Esophagus muscularis mucosa (tissue), 4 donors: ENCODE measurements at places on chromosomes 2 and 18. TPM values are rescaled to one million over a fixed set of nuclear protein-coding genes. Genes with fewer than 3 reads are reported as not detected.
A peak's percentile ranks its signal among the peaks of the same experiment; 100 is the strongest.

Gene HAAO
- 3.2 TPM for total RNA-seq

Gene ATP6V1B1
- total RNA-seq, result 1.6 TPM

- peaks cover 6% of the 10 kb centered on the region for H3K4me1 ChIP-seq
- H3K4me3 ChIP-seq, result no peak overlapping the region
- H3K36me3 ChIP-seq, result no peaks in the 10 kb centered on the region
- H3K27ac ChIP-seq, result no peak overlapping the region
- DNase-seq, result no peak
These were observed 83.4 kb downstream of the ZFP36L2 start for GRCh38 chr2:43142921-43143438.

DNA sequence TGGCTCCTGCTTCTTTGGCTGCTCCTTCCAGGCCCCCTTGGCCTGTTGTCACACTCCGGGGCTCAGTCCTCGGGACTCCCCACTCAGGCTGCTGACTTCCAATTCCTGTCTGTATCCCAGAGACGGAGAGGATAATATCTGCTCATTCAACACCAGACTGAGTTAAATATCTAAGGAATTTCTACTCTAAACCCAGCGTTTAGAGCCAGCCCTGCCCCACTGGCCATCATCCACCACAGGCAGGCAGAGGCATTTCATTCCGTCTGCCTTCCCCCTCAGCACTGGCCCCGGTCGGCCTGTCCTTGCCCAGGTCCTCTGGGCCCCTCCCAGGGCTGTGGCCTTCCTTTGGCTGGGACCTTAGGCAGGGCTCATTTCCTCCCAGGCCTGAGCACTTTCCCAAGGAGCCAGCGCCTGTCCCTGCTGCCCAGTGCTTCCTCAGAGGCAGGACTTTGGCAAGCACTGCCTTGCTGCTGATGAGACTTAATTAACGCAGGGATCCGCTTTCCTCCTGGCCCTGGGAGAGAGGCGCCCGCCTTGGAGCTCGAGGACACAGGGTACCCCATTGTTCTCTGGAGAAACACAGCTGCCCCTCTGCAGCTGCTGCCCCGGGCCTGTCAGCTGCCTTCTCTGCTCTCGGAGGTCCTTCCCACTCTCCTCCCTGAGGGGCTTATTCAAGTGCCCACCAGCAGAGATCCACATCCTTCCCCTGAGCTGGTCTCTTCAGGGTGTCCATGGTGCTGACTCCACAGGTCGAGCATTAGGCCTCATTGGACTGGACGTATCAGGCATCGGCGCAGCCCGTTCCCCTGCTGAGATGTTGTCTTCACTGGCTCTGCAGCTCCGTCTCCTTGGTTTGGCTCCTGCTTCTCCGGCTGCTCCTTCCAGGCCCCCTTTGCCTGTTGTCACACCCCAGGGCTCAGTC is 42.8 kb downstream of the ATOH8 start:
- DNase-seq, result no peak
- no peaks in the 10 kb centered on the region for H3K27me3 ChIP-seq

Gene ANAPC1
- total RNA-seq, result 27.7 TPM

DNA sequence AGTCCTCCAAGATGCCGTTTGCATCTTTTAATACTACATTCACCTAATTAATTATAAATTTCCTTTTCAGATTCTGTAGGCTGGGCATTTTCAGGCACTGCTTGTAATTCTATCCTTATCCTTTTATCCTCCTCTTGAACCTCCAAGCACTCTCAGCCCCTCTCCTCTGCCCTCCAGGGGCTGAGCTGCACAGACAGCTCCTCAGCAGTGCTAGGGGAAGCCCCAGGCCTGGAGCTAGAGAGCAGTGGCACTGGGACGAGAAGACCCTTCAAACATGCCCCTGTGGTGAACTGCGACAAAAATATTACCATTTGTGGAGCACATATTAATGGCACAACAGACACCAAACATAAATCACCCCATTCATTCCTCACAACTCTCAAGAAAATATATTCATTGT is 32.9 kb downstream of the CFAP210 start:
- no peak for DNase-seq
- H3K4me3 ChIP-seq, result no peak overlapping the region
- no peaks in the 10 kb centered on the region for H3K27me3 ChIP-seq
- H3K27ac ChIP-seq, result no peak overlapping the region
- H3K36me3 ChIP-seq, result no peaks in the 10 kb centered on the region

GRCh38 chr2:199966976-199967375 is 11.6 kb downstream of the MAIP1 start:
- H3K27me3 ChIP-seq, result no peaks in the 10 kb centered on the region
- H3K4me3 ChIP-seq, result no peak overlapping the region
- no peak overlapping the region for H3K27ac ChIP-seq
- no peak for DNase-seq

GRCh38 chr2:240795454-240795853 is 24.6 kb downstream of the KIF1A start:
- no peak overlapping the region for H3K4me3 ChIP-seq
- peaks cover 6% of the 10 kb centered on the region for H3K4me1 ChIP-seq
- H3K27me3 ChIP-seq, result no peaks in the 10 kb centered on the region

GRCh38 chr2:194621945-194622344 is 1035.1 kb upstream of the SLC39A10 start:
- H3K36me3 ChIP-seq, result no peaks in the 10 kb centered on the region
- no peaks in the 10 kb centered on the region for H3K27me3 ChIP-seq
- H3K4me1 ChIP-seq, result no peaks in the 10 kb centered on the region
- no peak for DNase-seq
- H3K27ac ChIP-seq, result no peak overlapping the region

Gene CD207
- 0.26 TPM for total RNA-seq

Gene TCF23
- total RNA-seq, result not detected

GRCh38 chr18:68462766-68463165 is 252.1 kb downstream of the TMX3 start:
- DNase-seq, result no peak
- no peaks in the 10 kb centered on the region for H3K36me3 ChIP-seq

Gene WDR54
- 9.6 TPM for total RNA-seq

- no peak overlapping the region for H3K27ac ChIP-seq
- no peaks in the 10 kb centered on the region for H3K27me3 ChIP-seq
- no peak for DNase-seq
- peaks cover 15% of the 10 kb centered on the region for H3K4me1 ChIP-seq
These were observed 101.2 kb upstream of the MAP4K4 start for GRCh38 chr2:101596333-101596732.

DNA sequence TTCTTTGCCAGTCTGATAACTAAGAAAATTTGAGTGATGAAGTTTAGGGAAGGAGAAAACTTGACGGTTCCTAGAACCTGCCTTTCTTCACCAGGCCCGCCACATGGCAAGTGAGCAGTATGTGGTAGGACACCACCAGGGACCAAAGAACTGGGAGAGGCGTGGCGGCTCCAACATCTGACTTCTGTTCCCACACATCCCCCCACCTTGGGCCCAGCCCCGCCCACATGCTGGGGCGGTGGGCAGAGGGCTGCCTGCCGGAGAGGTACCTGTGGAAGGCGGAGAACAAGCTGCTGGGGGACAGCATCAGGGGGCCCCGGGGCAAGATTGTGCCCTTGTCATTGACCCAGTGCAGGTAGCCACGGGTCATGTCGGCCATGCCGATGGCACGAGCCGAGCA is 75.0 kb downstream of the EMILIN2 start:
- no peaks in the 10 kb centered on the region for H3K27me3 ChIP-seq
- H3K4me1 ChIP-seq, result peaks cover 10% of the 10 kb centered on the region
- no peak overlapping the region for H3K4me3 ChIP-seq
- peaks cover 78% of the 10 kb centered on the region for H3K36me3 ChIP-seq
- DNase-seq, result no peak
- H3K27ac ChIP-seq, result no peak overlapping the region

DNA sequence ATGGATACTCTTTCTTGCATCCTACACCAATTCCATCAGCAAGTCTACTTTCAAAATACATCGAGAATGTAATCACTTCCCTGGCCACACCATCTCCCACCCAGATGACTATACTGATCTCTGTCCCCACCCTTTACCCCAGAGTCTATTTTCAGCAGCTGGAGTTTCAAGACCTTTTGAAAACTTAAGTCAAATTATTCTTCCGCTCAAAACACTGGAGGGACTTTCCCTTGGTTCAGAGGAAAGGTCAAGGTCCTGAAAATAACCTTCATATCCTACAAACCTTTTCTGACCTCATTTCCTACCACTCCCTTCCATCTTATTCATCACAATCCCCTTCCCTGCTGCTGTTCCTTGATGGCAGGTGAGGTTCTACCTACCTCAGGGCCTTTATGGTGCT is 58.8 kb upstream of the LYPD6 start:
- no peak overlapping the region for H3K27ac ChIP-seq
- DNase-seq, result no peak
- no peak overlapping the region for H3K4me3 ChIP-seq
- H3K27me3 ChIP-seq, result no peaks in the 10 kb centered on the region
- H3K36me3 ChIP-seq, result no peaks in the 10 kb centered on the region

DNA sequence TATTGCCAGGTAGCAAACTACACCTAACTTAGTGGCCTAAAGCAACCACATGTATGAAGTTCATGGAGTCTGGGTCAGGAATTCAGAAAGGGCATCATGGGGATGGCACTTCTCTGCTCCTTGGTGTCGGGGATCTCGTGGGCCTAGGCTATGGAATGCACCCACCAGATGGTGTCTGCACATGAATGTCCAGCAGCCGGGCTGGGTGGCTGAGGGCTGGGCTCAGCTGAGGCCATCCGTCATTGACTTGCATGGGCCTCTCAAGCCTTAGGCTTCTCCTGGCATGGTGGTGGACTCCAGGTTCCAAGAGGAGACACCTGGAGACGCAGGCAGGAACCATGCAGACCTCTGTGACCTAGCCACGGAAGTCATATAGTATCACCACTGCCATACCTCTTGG is 26.0 kb upstream of the RPL31 start:
- no peaks in the 10 kb centered on the region for H3K4me1 ChIP-seq
- H3K27ac ChIP-seq, result no peak overlapping the region
- H3K36me3 ChIP-seq, result peaks cover 68% of the 10 kb centered on the region
- DNase-seq, result no peak

GRCh38 chr2:138107288-138107687 is 143.0 kb downstream of the HNMT start:
- no peaks in the 10 kb centered on the region for H3K36me3 ChIP-seq
- no peaks in the 10 kb centered on the region for H3K27me3 ChIP-seq
- H3K4me1 ChIP-seq, result no peaks in the 10 kb centered on the region
- no peak for DNase-seq
- H3K27ac ChIP-seq, result no peak overlapping the region

- peaks cover 25% of the 10 kb centered on the region for H3K4me1 ChIP-seq
These were observed 865 bp downstream of the GALR1 start for GRCh38 chr18:77250501-77250925.

Gene DIPK1C
- not detected for total RNA-seq

- H3K27ac ChIP-seq, result no peak within 1 kb of the TSS
- H3K4me3 ChIP-seq, result no peak within 1 kb of the TSS
- H3K36me3 ChIP-seq, result no peaks in the 10 kb centered on the region
- H3K27me3 ChIP-seq, result peaks cover 68% of the 10 kb centered on the region
- DNase-seq, result no peak
These were observed at the start of gene CHRNG for GRCh38 chr2:232539298-232540231. CHRNG (plus strand) TSS chr2:232539692; CDS start chr2:232539748, 56 bp downstream.

DNA sequence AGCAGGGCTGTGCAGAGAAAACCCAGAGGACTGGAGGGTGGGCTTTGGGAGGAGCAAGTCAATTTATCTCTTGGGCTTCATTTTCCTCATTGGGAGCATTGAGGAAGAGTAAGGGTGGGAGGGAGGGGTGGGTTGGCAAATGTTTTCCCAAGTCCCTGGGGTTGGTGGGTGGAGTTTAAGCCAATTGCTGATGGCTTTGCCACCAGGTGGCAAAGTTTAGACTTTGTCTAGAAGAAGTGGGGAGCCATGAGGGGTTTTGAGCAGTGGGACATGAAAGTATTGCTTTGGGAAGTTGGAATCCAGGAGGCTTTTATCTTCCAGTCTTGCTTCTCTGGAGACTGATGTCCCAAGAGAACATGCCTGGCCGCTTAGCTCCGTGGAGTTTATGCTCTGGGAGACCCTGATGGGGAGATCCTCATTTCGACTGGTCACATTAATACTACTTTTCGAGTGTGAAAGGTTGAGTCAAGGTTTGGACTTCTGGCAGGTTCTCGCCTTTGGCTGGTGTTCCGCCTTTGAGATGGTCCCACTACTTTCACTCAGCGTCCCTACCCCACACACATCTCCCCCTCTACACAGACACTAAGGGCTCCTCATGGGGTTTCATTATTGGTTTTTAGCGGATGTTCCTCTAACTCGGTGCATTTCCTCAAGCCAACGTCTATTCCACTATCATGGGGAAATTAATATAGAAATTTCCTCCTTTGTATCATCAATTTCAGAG is 126.7 kb downstream of the PRKCE start:
- H3K4me3 ChIP-seq, result no peak overlapping the region
- H3K4me1 ChIP-seq, result peaks cover 37% of the 10 kb centered on the region

- H3K4me3 ChIP-seq, result no peak overlapping the region
- no peak for DNase-seq
- H3K4me1 ChIP-seq, result no peaks in the 10 kb centered on the region
- H3K36me3 ChIP-seq, result no peaks in the 10 kb centered on the region
These were observed 276.2 kb downstream of the CELF4 start for GRCh38 chr18:37289423-37289822.

Gene ANKRD23
- total RNA-seq, result 6.0 TPM

Gene KCNIP3
- 29.2 TPM for total RNA-seq

GRCh38 chr2:61693744-61694143 is 155.6 kb upstream of the XPO1 start:
- peak; percentile 31 for DNase-seq
- H3K27ac ChIP-seq, result peak overlapping the region; percentile 81
- no peaks in the 10 kb centered on the region for H3K4me1 ChIP-seq
- no peaks in the 10 kb centered on the region for H3K36me3 ChIP-seq
- no peaks in the 10 kb centered on the region for H3K27me3 ChIP-seq

- no peaks in the 10 kb centered on the region for H3K27me3 ChIP-seq
- no peak for DNase-seq
- H3K27ac ChIP-seq, result no peak overlapping the region
- peaks cover 70% of the 10 kb centered on the region for H3K36me3 ChIP-seq
- H3K4me1 ChIP-seq, result peaks cover 4% of the 10 kb centered on the region
- no peak overlapping the region for H3K4me3 ChIP-seq
These were observed 13.3 kb downstream of the RIF1 start for GRCh38 chr2:151422917-151423439.

Gene TEX261
- 31.1 TPM for total RNA-seq

Gene RIF1
- 31.0 TPM for total RNA-seq

- H3K27me3 ChIP-seq, result no peaks in the 10 kb centered on the region
- H3K4me1 ChIP-seq, result no peaks in the 10 kb centered on the region
- no peak overlapping the region for H3K27ac ChIP-seq
- no peak overlapping the region for H3K4me3 ChIP-seq
These were observed 57.5 kb downstream of the AP1S3 start for GRCh38 chr2:223779877-223780276.

Gene LYG2
- not detected for total RNA-seq

DNA sequence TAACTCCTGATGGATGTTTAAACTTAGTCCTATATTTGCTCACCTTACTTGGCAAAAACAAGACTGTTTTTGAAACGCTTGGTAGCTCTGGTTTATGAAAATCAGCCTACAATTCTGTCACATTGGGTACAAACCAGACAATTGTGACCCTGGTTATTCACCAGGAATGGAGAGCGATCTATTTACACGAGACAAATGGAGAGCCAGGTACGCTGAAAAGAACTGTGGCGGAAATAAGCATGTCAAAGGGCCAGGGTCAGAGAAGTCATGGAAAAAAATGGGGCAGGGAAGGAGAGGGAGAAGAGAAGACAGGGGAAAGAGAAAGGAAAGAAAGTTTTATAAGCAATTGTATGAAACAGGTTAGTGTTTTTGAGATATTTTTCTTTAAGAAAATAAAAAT is 119.5 kb upstream of the ZFP36L2 start:
- H3K27ac ChIP-seq, result peak overlapping the region; percentile 86
- H3K36me3 ChIP-seq, result no peaks in the 10 kb centered on the region
- H3K4me3 ChIP-seq, result no peak overlapping the region

GRCh38 chr2:158999458-158999857 is 31.0 kb downstream of the TANC1 start:
- H3K36me3 ChIP-seq, result peaks cover 3% of the 10 kb centered on the region
